Activated CD8-positive, alpha-beta memory T cell treated with anti-CD3 and anti-CD28 coated beads for 4 hours (primary cell): ENCODE measurements at places on chromosomes 5 and 9.

DNA sequence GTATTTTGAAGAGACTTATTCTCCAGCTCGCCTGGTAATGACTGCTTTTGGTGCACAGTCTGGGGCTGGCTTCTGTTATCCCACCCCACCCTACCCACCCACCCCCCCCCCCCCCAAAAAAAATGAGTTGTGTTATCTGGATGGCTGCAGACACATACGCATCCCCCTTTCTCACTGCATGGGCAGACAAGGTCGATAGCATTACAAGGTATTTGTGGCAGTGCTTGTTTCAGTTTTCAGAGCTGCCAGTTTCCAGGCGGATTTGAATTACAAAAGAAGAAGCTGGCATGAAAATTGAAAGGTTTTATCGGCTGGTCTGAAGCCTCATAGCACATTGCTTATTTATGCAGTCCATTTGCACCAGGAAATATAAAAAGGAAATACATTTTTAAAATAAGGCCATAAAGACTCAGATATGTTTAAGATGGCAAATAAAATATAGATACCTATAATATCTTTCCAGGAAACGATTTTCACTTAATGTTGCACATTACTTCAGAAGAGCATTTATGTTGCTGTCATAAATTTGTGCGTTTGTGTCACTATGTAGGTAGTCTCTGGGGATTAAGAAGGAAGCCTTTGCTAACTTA lies 85.1 kb upstream of the GRHPR start:
- DNase-seq: no peak

GRCh38 chr5:153744751-153745150 lies 254.3 kb downstream of the GRIA1 start:
- DNase-seq: no peak

DNA sequence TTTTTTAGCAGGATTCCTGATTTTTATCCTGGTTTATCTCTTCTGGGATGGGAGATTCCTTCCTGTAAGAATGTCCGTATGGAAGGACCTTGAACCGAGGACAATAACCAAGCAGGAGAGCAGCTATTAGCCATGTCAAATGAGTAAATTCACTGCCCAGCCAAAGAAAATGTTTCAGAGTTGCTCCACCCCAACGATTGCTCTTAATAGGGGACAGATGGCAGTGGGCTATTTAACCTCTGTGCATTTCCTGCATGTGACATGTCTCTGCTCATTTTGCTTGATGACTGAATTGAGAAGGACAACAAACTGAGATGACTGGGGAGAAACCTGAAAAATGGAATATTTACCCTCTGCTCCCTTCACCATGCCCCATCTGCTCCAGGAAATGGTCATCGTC lies 479.9 kb upstream of the ZNF462 start:
- DNase-seq: no peak

GRCh38 chr5:88401686-88402085 lies 133.0 kb upstream of the TMEM161B start:
- DNase-seq: no peak

DNA sequence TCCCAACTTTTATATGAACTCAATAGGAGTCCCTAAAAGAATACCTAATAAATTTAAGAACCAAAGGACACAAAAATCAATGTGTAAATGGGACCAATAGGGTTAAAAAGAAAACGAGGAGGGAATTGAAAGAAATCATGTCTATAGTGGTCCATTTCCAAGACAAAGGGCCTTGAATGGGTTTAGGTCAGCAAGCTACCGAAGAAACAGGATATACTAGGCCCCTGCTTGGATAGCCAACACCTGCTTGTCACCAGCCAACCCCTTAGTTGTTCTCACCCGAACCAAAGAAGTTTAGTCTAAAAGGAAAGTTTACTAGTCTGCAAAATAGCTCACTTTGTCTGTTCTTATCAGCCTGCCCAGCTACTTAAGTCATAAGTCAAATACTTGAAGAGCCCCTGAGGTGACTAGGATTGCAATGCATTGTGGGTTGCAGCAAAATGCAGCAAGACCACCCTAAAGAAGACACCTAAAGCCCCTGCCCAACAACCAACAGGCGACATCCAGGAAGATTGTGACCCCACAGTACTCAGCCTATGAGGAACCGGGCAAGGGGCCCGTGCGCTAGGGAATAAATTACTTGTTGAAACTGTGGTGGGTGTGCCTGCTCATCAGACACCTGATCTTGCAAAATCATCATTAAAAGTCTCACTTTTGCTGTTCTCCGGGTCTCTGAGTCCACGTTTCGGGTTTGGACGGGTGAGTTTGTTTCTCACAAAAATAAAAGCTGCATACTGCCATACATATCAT lies 183.9 kb upstream of the PPP1R26 start:
- DNase-seq: no peak

DNA sequence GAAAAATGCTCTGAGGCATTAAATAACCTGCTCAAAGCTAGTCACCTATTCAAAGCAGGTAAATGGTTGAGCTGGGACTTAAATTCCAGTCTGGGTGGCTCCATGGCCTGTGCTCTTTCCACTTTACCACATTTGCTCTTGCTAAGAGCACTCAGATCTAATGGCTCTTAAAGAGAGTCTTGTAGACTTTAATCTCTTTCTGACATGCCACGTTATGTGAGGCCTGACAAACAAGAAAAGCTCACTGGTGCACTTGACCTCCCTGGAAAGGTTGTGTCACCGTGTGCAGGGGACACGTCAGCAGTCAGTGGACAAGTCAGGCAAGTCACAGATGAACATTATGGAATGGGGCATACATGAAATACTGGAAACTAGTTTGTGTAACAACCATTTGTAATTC lies 129.9 kb upstream of the RPS23 start:
- DNase-seq: no peak

- no peak for DNase-seq
Observed at GRCh38 chr9:138069731-138070456, 192.3 kb downstream of the CACNA1B start.

DNA sequence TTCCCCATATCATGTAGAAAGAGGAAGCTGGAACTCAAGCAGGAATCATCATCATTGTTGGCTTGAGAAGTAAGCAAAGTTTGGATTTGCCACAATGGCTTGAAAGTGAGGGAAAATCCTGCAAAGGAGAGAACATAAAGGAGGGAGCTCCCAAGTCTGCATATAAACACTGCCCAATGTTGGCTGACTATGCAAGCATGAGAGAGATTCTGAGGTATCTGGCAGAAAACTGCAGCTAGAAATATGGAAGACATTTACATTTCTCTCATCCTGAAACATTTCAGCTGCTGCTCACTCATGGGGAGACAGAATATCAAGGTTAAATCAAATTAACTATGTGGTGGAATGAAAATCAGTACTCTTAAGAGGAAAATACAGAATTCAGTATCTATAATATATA lies 415.6 kb upstream of the TNC start:
- DNase-seq: no peak

DNA sequence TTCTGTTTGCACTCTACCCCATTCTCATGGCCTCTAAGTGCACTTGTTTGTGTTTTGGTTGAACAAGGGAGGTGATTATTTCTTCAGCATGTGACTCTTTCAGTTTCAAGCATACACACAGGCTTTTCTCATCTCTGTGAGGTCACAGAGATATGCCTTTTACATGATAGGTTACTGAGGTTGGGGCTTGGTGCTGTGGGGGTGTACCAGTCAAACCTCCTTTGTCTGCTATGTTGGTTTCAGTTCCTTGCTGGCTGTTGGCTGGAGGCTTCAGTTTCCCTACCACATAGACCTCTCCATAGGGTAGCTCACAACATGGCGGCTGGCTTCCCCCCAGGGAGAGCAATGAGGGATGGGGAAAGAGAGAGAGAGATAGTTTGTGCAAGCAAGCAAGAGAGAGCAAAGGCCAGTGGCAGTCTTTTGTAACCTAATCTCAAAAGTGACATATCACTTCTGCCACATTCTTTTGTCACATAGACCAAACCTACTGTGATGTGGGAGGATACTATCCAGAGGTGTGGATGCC lies 96.7 kb upstream of the SEMA6A start:
- no peak for DNase-seq

GRCh38 chr9:121499427-121500164 lies at the start of gene GGTA1:
GGTA1 (minus strand) TSS chr9:121499844; CDS start chr9:121467922, 31,922 bp downstream.
- DNase-seq: no peak

DNA sequence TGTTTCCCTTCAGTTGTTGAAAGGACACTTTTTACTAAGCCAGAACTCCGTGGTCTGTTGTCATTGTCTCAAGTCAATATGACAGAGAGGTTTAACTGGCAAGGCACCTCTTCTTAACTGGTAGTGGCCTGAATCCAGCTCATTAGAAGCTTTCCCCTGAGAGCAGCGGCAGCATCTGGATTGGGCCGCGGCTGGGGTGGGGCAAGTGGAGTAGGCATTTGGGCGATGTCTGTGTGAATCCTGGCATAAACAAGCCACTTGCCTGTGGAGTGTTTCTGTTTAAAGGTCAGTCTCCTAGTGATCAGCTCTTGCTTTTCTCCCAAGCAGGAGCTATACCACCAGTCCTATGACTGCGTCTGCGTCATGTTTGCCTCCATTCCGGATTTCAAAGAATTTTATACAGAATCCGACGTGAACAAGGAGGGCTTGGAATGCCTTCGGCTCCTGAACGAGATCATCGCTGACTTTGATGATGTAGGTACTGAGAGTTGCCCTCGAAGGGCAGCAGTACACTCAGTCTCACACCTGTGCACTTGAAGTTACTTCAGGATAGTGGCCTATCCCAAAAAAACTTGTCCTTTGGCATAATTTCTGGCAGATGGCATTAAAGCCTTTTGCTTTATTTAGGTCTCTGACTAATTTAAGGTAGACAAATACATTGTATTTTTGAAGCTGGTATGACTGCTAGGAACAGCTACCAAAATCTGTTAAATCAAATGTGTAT lies 48.9 kb downstream of the CFAP90 start:
- DNase-seq: no peak

DNA sequence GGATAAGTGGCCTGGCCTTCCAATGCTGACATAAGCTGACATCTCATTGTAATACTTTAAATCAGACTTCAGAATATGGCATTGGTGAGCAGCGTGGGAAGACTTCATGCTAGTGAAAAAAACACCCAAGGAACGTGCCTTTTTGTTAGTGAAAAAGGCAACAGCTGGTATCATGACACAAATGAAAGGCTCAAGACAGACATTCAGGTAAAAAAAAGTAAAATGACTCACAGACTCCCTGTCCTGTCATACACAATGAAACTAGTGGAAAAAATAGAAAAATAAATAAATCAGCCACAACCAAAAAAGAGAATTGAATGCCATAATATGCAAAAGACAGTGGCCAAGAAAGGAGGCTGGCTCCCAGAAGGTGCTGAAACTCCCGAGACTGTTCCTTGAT lies 24.4 kb upstream of the PPP1R2B start:
- no peak for DNase-seq

DNA sequence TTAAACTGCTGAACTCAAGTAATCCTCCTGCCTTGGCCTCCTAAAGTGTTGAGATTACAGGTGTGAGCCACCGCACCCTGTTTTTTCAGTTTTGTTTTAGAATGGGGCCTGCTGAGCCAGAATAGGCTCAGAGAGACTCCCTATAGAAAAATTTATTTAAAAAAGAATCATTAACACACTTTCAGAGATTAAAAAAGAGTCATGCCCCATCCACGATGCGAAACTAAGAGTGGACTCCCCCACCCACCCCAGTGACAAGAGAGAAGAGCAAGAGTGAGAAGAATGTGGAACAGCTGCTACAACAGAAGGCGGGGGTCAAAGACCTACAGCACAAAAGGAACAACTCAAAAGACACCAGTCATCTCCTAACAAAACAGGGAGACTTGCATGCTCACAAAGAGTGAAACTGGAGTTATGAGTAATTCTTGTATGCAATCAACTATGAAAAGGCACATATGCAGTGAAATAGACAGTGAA lies 47.2 kb downstream of the GLDC start:
- no peak for DNase-seq

- no peak for DNase-seq
Observed at GRCh38 chr5:179828756-179829421, 8.2 kb downstream of the SQSTM1 start.

- no peak for DNase-seq
Observed at GRCh38 chr9:15578714-15579113, 25.9 kb downstream of the CCDC171 start.

- no peak for DNase-seq
Observed at GRCh38 chr5:142671801-142672200, 14.1 kb downstream of the FGF1 start.

DNA sequence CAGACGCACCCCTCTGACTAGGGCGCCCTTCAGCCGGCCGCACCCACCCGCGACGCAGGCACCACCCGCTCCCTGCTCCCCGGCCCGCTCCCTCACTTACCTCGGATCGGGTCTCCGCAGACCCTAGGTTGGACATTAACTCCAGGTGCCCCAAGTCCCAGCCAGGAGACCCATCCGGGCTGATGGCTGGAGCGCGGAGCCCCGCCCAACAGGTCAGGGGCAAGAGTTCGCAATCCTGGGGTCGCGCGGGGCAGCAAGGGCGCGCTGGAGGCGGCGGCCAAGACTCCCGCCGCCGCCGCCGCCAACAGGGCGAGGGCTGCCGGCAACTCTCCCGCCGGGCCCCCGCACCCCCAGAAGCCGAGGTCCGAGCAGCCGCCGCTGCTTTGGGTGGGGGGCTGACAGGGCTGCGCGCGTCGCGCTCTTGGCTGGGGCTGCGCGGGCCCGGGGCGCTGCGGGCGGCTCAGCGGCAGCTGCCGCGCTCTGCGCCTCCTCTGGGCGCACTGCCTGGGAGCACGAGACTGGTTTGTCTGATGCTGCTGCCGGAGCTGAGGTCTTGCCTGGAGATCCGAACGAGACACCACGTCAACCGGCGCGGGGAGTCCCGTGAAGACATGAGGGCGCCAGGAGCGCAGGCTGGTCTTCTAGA lies at the start of gene GDNF:
TSS of gene GDNF (minus strand) at position 635 of the 646 bp plus-strand sequence. CDS start 5,245 bp downstream, outside the sequence.
- no peak for DNase-seq

- no peak for DNase-seq
Observed at GRCh38 chr9:136057236-136058081, 37.6 kb downstream of the NACC2 start.

DNA sequence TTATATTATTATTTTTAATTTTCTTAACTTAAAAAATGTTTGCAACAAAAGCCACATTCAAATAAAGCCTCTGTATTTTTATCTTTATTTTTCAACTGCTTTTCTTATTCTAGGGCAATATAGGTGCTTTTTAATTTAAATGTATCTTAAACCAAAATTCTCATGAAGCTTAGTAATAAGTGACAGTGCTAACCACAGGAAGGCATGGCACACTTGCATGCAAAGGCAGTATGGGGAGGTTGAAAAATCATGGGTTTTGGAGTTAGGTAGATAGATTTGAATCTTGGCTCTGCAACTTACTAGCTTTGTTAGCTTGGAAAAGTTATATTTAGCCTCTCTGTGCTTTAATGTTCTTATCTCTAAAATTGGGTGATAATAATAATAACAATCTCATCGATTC lies 458.0 kb downstream of the DMAC1 start:
- DNase-seq: no peak

GRCh38 chr5:53288511-53288910 lies 179.0 kb upstream of the MOCS2 start:
- DNase-seq: no peak

DNA sequence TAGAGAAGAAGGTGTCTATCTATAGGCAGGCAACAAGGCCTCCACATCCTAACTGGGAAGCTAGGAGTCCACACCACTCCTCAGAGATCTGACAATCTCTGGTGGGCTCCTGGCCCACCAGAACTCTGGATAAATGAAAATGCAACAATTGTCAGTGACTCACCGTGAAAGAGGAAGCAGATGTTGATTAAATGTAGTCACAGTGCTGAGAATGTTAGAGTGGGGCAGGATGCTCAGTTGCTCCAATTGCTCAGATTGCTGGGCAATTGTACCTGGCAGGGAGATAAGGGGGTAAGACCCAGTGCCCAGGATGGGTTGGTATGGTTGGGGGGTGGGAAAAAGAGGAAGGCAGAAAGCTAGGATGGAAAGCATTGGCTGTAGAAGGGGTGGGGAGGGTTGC lies 4.3 kb downstream of the CCL19 start:
- DNase-seq: no peak

- no peak for DNase-seq
Observed at GRCh38 chr5:149608936-149609545, 27.7 kb downstream of the ARHGEF37 start.

- no peak for DNase-seq
Observed at GRCh38 chr5:85320495-85320894, 935.8 kb upstream of the EDIL3 start.
